ENCODE measurements at places on chromosomes 7 and 10.
A peak's percentile ranks its signal among the peaks of the same experiment; 100 is the strongest.

DNA sequence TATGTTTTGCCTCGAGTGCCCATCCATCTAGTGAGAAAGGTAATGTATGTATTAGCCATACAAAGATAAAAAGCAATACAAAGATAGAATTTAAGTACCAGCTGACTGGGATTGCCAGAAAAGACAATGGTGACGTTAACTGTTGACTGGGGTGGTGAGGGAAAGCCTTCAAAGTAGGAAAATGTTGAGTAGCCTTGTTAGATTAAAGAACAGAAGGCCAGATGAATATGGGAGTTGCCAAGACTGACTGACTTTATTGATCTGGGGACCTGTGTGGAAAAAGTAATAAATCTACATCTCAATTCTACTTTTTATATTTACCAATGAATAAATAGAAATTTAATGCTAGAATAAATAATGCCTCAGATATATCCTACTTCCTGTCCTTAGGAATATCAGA lies 97.7 kb downstream of the TFEC start:
- no peak for DNase-seq

GRCh38 chr7:50069613-50070012 lies 23.4 kb downstream of the ZPBP start:
- DNase-seq = no peak

- no peak for DNase-seq
Measured at GRCh38 chr7:132906193-132906835, 175.6 kb downstream of the CHCHD3 start.

- DNase-seq = no peak
Measured at GRCh38 chr7:94276795-94277194, 117.9 kb upstream of the COL1A2 start.

DNA sequence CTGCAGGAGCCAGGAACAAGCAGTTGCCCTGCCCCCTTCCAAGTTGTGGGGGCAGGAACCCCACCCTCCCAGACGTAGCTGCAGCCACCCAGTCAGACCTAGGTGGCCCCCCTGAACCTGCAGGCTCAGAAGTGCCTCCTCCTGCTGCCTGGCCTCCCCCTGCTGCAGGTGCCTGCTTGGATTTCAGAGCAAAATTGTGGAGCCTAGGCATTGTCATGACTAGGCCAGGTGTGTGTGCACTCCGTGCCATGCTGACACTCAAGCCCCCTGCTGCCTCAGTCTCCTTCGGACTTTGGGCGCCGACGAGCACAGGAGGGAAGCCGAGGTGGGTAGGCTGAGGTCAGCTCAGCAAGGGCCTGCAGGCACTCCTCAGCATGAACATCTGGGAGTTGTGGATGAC lies 733.9 kb upstream of the ZWINT start:
- DNase-seq = no peak

DNA sequence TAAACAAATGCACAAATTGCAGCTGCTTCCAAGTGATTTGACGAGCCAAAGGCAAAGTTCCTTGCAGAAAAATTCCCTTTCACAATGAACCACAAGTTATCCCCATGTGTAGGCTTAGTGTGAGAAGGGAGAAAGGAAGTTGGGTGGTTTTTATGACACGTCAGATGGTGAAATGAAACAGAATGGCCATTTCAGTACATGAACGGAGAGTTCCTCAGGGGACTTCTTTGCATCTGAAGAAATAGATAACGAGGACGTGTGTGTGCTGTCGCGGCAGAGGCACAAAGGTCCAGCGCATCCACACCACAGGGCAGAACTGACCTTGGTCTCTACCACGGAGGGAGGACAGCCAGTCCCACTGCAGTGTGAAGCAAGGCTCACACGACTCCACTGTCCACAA lies 135.9 kb downstream of the PAXIP1 start:
- DNase-seq = peak; percentile 39

GRCh38 chr7:138943061-138943460 lies 38.1 kb downstream of the KIAA1549 start:
- no peak for DNase-seq

- DNase-seq = no peak
Measured at GRCh38 chr7:91239171-91239604, 25.0 kb upstream of the FZD1 start.

- peak; percentile 42 for DNase-seq
Measured at GRCh38 chr7:158274996-158275395, 312.6 kb downstream of the PTPRN2 start.

- no peak for DNase-seq
Measured at GRCh38 chr7:55296070-55296469, 69.1 kb upstream of the LANCL2 start.

- DNase-seq = no peak
Measured at GRCh38 chr10:119675483-119676170, 24.4 kb downstream of the BAG3 start.

- peak; percentile 38 for DNase-seq
Measured at GRCh38 chr10:86371116-86371515, 4.5 kb upstream of the GRID1 start.

GRCh38 chr7:5595545-5596045 lies 172.0 kb upstream of the TNRC18 start:
- peak; percentile 67 for DNase-seq

GRCh38 chr10:90644165-90644564 lies 213.7 kb downstream of the HTR7 start:
- DNase-seq = no peak

Data from activated effector memory CD4-positive, alpha-beta T cell treated with anti-CD3 and anti-CD28 coated beads, Interleukin-2, amount 50 U/mL, for 16 hours (primary cell).